SIG-M5 (cell line): ENCODE measurements at places on chromosomes 3 and 15.

DNA sequence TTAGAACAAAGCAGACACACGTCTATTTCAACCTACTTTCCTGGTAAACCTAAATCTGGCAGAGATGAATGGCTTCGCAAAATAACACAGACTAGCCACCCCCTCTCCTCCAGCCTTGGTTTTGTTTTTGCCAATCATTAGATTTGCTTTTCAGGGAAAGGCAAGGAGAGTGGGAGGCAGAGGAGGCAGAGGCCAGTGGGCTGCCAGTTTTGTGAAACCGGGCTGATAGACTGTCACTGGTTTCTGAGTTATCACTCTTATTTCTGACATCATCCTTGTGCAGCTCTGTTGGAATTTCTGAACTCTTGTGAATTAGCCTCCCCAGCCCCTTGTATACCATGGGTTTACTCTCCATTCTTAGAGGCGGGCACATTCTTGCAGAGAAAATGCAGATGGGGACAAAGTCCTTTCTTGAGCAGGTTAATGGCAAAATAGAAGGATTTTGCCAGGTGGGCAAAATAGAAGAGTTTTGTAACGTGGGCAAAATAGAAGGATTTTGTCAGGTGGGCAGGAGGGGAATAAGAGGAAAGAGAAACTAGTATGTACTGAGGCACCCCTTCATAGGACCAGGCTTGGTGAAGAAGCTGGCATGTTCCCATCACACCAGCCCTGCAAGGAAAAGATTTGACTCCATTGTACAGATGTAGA is 3.2 kb upstream of the FEM1B start:
- no peak for DNase-seq

DNA sequence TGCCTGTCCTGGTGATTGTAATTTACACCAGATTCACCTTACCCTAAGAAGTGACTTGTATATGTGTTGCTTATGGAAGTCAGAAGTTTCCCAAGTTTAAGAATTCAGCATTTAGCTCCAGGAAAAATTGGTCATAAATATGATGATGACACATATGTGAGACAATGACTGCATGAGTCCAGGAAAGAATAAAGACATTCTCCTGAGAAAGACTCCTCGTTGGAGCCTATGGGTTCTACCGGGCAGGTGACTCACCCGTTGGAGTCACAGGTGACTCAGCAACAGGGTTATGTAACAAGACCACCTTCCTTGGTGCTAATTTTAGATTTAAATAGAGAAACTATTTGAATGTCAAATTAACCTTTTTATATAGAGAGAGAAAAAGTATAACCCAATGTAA is 662.4 kb downstream of the FHIT start:
- DNase-seq, result no peak

GRCh38 chr15:75199357-75199940 is 2.2 kb upstream of the C15orf39 start:
- DNase-seq, result no peak

- DNase-seq, result no peak
Observed at GRCh38 chr3:70829092-70829491, 516.7 kb upstream of the MDFIC2 start.

DNA sequence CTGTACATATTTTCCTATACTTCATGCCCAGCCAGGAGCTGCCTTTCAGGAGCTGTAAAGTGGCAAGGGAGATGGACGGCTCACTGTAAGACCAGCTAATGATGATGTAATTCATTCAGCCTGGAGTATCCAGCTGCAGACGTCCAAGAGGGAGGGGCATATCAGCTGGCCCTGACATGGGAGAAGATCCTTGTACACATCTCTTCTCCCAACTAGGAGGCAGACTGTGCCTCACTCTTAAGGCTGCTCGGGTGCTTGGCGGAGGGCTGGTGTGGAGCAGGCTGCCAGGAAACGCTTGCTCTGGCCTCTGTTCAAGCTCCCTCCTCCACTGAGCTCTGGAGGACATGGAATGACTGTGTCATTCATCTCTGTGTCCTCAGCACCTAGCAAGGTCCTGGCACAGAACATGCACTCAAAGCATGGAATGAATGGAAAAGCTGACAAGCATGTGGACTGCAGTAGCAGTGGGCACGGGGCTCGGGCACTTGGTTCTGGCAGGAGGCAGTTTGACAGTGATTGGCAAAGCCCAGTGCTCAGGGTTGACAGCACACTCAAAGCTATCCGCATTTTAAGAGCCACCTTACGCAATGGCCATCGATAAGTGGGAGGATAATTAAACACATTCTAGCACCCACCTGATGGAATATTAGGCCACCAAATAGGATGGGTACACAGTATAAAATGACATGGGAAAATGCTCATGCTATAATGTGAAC is 72.4 kb downstream of the TBC1D2B start:
- no peak for DNase-seq

DNA sequence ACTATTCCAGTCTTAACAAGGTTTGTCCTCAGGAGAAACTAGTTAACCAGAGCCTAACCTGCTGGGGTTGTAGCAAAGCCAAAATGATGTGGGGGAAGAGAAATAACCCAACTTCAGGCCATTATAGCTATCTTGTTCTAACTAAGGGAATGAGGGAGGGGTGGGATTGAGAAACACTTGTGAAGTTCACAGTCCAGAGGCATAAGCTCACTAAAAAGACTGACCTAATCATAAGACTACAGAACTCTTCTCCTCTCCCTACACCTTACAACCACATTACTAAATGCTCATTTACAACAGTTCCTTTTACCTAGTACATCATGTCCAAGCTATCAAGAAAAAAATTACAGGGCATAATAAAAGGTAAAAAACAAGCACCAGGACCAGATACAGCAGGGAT is 52.8 kb downstream of the UBE3A start:
- DNase-seq, result no peak

DNA sequence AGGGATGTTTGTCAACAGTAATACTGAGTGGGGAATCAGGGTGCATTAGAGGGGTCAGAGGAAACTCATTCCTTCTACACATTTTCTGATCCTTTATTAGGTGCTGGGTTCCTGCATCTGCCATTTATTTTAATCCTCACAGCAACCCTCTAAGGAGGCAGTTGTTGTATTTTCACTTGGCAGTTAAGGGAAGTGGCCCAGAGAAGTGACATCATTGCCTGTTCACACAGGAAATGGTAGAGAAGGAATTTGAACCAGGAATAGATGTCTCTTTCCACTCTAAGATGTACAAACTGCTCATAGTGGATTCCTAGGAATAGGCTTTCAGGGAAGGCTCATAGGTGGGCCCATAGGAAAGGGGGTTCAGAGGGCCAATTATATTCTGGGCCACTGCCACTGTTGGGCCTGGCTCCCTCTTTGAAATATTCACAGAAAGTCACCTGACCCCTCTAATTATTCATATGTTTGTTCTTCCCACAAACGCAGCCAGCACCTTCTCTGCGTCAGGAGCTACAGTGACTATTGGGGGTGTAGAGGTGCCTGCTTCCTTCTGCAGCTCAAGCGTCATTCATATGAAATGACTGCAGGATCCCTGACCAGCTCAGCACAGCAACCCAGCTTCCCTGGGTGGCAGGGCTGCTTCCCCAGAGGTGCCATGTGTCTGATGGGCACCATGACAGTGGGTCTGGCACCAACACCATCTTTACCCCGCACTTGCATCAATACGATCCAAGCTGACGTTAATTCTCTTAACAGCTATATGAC is 163.9 kb upstream of the SMAD3 start:
- no peak for DNase-seq

DNA sequence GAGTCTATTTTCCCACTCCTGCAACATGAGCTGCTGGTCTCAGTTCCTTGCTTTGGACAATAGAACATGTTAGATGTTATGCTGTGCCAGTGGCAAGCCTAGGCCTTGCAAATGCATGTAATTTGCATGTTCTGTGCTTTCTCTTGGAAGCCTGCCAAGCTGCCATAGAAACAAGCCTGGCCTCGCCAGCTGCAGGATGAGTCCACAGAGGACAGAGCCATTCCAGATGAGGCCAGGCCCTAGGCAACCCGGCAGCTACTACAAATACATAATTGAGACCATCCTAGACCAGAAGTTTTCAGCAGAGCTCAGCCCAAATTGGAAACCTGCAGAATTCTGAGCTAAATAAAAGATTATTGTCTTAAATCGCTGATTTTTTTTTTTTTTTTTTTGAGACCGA is 39.6 kb downstream of the TRIM69 start:
- no peak for DNase-seq

- no peak for DNase-seq
Observed at GRCh38 chr3:83092521-83093221, 1331.2 kb upstream of the GBE1 start.

GRCh38 chr3:59143447-59143846 is 93.6 kb upstream of the CFAP20DC start:
- no peak for DNase-seq

DNA sequence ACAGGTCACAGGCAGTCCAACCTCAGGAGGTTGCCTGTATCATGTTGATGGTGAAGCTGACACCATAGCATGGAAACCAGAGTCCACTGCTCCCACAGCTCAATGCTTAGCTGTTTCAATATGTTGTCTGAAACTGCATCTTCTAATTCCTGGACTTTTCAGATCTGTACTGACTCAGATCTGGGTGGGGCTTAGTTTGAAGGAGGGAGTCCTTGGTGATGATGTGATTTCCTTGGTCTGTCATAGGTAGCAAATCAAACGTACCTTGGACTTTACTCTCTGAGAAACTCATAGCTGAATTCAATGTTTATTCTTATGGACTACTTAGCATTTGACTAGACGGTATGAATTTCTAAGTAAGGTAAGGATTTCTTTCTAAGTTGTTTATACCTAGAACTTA is at the start of gene HHLA2:
HHLA2 (plus strand) TSS at position 310 of the 400 bp plus-strand sequence. CDS start 55,266 bp downstream, outside the sequence.
- no peak for DNase-seq

GRCh38 chr3:12681089-12681942 is 17.4 kb upstream of the RAF1 start:
- no peak for DNase-seq

- DNase-seq, result no peak
Observed at GRCh38 chr15:41935566-41936020, 36.8 kb downstream of the EHD4 start.

DNA sequence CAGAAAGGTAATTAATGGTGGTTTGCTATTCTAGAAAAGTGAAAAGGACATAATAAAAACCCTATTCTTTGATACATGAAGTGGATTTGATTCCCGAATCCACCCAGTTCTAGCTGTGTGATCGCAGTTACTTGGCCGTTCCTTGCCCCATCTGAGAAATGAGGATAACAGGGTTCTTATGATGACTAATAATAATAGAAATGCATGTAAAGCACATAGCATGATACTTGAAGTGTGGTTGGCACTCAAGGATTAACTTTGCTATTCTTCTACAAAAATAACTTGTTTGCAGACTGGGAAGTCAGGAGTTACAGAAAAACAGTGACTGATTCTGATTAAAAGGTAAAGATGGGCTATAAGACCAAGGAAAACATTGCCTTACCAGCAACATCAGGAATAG is 26.8 kb downstream of the PARL start:
- DNase-seq, result no peak

- DNase-seq, result no peak
Observed at GRCh38 chr3:89434621-89435380, 327.4 kb downstream of the EPHA3 start.

DNA sequence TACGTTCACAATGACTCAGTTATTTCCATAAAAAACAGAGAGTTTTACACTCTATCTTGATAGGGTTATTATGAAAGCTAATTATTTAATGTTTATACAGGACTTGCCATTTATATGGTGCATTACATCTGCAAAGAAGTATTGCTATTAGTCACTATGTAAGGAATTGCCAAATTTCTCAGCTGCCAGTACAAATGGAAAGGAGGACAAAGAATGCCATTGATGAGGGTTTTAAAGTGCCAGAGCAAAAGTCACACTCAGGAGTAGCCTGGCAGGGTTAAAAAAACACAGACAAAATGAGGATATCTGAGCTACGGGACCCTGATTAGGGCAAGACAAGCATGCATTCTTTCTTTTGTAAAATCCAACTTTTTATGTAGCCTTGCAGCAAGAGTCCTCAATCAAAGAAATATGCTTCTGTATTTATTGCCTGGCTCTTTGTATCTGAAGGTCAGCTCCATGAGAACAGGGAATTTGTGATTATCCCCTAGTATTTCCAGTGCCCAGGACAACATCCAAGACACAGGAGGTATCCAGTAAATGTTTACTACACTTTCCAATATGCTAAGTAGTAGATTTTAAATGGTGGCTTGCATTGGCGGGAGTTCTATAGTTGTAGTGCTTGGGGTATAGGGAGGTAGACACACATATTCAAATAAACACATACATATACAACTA is 1013.6 kb downstream of the ROBO1 start:
- no peak for DNase-seq
